ENCODE measurements at places on chromosomes 1 and 21.

DNA sequence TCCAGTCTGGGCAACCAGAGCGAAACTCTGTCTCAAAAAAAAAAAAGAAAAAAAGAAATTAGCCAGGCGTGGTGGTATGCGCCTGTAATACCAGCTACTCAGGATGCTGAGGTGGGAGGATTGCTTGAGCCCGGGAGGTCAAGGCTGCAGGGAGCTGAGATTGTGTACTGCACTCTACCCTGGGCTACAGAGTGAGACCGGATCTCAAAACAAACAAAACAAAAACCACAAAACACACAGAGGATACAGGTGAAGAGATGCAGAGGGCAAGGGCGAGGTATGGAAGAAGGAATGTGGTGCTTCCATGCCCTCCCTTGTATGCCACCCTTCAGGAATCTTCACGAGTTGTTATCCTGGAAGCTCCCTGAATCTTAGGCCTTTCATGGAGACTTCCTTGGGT is 68.5 kb downstream of the NDUFS5 start:
- DNase-seq = no peak

- DNase-seq = no peak
Observed at GRCh38 chr21:27837936-27838335, 871.0 kb upstream of the ADAMTS5 start.

DNA sequence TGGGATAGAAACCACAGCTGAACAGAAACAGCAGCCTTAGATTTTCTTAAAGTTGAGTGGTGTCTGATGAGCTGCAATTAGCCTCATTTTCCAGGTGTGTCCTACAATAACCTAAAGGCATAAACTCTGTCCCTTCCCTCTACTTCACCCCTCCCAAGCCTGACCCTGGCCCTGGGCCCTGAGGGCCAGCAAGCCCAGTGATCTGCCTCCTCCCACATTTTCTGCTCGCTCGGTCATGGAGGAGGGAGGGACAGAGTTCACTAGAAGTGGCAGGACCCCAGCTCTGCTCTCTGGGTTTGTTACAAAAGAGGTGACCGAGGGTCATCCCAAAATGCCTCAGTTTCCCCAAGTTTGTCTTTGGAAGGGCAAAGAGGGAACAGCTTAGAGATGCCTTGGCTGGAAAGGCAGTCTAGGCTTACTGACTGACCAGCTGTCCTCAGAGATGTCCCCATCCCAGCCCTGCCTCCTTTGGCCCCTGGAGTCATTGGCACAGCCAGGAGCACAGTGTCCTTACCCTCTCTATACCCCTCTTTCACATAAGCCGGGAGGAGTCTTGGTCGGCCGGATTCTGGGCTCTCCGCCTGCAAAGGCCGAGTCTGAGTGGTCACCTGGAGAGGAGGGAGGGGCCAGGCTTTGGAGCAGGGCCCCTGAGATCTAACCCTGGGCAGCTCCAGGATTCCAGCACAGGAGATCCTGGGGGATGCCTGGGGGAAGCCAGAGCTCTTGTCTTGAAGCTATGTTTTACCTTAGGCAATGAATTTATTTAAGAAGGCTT is 172.7 kb downstream of the PTPRU start:
- no peak for DNase-seq

- DNase-seq = no peak
Observed at GRCh38 chr1:29123053-29123886, 433 bp downstream of the TMEM200B start.

GRCh38 chr21:43847301-43847700 is 17.7 kb upstream of the AGPAT3 start:
- DNase-seq = no peak

DNA sequence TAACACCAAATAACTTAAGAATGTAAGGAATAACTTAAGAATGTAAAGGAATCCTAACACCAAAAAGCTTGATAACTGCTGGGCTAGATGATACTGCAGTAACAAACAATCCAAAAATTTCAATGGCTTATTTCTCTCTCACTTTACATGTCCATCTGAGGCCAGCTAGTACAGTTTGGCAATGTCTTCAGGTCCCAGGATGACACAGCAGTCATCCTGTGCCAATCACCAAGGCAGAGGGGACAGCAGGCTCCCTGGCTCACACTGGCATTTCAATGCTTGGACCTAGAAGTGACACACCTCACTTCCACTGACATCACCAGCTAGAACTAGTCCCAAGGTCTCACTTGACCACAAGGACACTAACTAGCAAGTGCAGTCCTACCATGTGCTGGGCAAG is 15.3 kb downstream of the DNAJC11 start:
- no peak for DNase-seq

GRCh38 chr1:204087181-204087892 is 14.4 kb downstream of the SOX13 start:
- no peak for DNase-seq

- no peak for DNase-seq
Observed at GRCh38 chr1:179828554-179829110, 49.0 kb downstream of the TOR1AIP2 start.

GRCh38 chr1:1842360-1843146 is 48.3 kb downstream of the GNB1 start:
- DNase-seq = no peak

DNA sequence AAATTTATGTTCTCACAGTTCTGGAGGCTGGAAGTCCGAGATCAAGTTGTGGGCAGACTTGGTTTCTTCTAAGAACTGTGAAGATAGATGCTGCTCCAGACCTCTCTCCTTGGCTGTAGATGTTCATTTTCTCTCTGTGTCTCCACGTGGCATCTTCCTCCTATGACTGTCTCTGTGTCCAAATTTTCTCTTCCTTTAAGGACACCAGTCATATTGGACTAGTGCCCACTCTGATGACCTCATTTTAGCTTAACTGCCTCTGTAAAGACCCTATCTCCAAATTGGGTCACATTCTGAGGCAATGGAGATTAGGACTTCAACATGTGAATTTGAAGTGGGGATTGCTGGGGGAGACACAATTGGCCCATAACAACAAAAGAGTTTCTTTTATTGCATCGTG is 125.3 kb upstream of the ETS2 start:
- DNase-seq = peak; percentile 21

DNA sequence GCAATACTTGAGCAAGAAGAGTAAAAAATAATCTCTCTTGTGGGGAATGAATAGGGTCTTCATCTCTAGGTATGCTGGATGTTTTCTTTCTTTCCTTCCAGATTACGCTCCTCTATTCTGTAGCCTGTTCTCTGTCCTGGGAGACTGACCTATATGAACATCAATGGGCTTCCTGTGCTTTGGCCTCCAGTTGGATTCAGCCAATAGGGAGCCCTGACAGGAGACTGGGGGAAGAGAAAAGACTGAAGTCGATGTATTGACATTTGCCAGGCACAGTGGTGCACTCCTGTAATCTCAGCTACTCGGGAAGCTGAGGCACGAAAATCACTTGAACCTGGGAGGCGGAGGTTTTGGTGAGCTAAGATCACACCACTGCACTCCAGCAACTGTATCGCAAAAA is 17.6 kb downstream of the SEMA6C start:
- DNase-seq = no peak

- DNase-seq = no peak
Observed at GRCh38 chr1:85830837-85831236, 122.6 kb upstream of the ZNHIT6 start.

- DNase-seq = no peak
Observed at GRCh38 chr1:242824435-242824834, 299.9 kb upstream of the PLD5 start.

- no peak for DNase-seq
Observed at GRCh38 chr1:201470581-201470980, 1.6 kb upstream of the PHLDA3 start.

DNA sequence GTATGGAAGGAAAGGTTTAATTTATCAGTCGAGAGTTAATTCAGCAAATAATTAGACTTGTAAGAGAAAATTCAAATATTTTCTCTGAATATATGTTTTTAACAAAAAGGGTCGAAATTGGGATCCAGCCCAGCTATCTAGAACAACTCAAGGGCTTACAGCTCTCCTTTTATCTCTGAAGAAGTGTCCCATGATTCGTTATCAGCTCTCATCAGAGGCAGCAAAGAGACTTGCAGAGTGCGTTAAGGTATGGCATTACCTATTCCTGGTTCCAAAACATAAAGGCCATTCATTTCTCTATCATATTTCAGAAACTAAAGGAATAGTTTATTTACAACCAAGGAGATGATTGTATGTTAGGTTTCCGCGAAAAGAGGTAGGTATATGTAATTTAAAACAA is 9.4 kb downstream of the VPS45 start:
- no peak for DNase-seq

- peak; percentile 30 for DNase-seq
Observed at GRCh38 chr1:230065161-230065560, 1.9 kb upstream of the GALNT2 start.

DNA sequence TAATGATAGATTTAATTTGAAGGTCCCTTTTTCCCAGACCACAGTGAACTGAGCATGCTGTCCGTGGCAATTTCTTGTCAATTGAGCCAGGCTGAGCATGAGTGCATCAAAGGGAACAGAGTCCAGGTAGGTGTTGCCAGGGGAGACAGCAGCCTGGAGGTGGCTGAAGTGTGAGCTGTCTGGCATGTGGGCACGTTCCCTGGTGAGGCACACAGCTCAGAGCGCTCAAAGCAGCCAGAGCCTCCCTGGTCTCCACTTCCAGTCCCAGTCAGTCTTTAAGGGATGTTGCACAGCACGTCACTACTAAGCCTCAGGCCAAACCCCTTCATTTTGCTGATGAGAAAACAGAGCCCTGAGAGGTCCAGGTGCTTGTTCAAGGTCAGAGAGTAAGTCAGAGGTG is 251.4 kb downstream of the MATN1 start:
- no peak for DNase-seq

DNA sequence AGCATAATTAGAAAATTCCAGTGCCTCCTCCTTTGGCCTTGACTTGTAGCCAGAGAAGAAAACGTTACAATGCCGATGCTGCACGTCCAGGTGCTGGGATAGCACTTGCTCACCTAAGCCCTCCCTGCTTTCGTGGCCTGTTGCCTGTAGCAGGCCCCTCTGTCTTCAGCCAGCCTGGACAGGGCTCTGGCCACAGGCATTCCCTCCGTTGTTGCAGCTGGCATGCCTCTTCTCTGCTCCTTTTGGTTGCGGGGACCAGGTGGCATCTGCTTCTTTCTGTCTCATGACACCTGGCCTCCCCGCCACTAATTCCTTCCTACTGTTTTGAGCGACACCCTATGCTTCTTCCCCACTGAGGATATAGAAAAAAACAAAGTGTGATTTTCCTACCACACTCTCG is 54.6 kb upstream of the MORC3 start:
- DNase-seq = no peak

GRCh38 chr21:42653231-42654061 is at the start of gene PDE9A:
TSS of gene PDE9A (plus strand) at chr21:42653621. CDS start at chr21:42653815, 194 bp downstream.
- DNase-seq = no peak

- no peak for DNase-seq
Observed at GRCh38 chr1:223802602-223803001, 43.1 kb downstream of the TP53BP2 start.

DNA sequence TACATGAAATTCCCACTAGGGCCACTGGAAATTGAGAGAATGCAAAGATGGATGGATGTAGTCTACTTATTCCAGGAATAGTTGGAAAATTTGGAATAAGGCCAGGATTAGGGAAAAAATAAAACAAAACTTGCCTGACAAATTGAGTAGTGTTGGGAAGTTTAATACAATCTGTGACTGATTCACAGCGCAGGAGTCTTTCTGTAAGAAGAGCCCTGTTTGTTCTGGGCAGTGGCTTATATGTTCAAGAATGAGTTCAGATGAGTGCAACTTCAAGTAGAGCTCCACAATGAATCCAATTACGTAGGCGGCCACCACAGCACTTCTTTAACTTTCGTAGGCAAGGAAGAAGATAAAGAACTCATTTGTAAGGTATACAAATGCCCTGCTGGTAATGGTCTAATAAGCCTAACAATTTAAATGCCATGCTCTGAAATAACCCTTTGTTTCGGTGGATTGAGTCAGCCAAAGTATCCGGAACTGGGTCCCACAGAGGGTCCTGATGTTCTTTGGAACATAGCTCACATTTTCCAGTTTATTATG is 47.1 kb upstream of the KCNE1 start:
- DNase-seq = no peak

DNA sequence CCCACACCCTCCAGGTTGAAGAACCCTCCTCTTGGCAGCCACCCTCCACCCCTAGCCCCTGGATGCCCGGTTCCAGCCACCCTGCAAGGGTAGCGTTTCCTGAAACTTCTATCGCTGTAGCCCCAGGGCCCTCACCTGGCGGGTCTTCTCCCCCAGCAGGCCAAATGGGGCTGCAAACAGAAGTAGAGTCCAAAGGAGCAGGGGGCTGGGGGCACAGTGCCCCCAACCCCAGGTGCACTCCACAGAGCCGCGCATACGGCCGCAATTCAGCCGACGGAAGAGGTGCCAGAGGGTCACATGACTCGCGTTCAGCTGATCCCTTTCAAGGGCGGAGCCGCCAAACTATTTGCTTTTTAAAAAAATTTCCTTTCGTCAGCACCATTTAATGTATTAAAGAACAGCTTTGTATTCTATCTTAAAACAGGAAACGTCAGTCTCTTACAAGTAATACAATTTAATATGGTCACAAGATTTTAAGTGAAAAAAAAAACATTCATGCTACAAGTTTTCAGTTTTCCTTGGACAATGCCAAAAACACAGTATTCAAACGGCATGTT is at the start of gene GLMP:
Gene GLMP, minus strand, starts transcription at position 289 of the 557 bp plus-strand sequence. Its CDS starts 34 bp downstream, at position 255.
- DNase-seq = peak; percentile 64

DNA sequence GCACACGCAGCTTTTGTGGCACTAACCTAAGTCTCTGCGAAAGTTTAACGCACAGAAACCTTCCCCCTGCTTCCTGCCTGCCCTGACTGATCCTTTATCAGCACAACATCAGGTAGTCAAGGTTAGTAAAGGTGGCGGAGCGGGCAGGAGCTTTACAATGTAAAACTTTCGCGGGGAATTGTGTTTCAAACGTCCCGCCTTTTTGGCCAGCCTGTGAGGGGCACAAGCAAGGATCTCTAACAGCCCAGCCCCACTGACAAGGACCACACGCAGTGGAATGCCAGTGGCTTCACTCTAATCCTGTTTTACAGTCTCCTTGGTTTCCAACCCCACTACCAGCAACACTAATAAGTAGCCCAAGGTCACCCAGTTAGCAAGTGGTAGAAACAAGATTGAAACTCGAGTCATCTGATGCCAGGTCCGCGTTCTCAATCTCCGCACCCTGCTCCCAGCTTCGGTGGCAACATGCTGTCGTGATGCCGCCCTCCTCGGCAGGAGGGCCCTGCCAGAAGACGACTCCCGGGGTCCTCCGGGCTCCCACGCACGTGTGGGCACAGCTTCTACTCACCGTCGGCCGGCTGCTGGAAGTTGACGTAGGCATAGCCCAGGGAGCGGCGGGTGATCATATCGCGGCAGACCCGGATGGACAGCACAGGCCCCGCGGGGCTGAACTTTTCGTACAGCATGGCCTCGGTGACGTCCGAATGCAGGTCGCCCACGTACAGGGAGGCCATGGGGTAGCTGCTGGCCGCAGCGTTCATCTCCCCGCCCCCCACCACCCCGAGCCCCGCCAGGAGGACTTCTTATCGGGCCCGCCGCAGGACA is 1.2 kb downstream of the PABPC4 start:
- DNase-seq = peak; percentile 59

- DNase-seq = no peak
Observed at GRCh38 chr1:206796116-206796515, 23.8 kb upstream of the IL10 start.

- no peak for DNase-seq
Observed at GRCh38 chr1:54407154-54407403, 885 bp upstream of the SSBP3 start.

GRCh38 chr1:230798491-230798890 is 51.3 kb downstream of the CAPN9 start:
- DNase-seq = no peak
